AG08395 (cell line): ENCODE measurements at places on chromosomes 3 and 15.

DNA sequence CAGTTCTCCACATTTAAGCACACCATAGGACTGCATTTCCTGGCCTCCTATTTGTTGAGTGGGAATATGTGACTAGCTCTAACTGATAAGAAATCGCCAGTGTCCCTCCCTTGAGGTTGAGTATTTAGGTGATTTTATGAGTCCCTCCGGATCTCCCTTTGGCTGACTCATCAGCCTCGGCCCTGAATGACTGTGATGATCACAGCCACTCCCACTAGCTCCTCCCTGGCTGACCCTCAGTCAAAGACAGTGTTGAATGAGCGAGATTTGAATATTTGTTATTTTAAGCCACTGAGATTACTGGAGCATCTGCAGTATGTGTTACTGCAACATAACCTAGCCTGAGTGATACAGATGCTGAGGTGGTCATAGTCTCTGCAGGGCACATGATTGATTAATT lies 515.3 kb downstream of the EPHB1 start:
- no peak for DNase-seq

DNA sequence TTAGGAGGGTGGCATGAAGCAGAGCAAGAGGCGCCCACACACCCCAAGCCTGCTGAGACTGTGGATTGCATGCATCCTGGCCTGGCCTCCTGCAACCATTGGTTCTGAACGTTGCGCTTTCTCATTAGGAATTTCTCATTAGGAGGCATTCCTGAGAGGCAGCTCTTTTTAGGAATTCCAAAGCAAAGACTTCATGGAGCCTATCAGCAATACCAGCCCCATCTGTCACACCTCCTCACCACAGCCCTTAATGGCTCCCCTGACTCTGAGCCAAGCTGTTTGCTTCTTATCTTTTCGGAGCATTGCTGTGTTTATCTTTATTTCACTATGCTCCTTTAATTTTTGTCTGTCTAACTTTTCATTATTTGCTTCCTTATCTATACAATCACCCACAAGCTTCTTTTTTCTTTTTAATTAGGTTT lies 226.9 kb downstream of the CACNA2D3 start:
- DNase-seq: no peak

DNA sequence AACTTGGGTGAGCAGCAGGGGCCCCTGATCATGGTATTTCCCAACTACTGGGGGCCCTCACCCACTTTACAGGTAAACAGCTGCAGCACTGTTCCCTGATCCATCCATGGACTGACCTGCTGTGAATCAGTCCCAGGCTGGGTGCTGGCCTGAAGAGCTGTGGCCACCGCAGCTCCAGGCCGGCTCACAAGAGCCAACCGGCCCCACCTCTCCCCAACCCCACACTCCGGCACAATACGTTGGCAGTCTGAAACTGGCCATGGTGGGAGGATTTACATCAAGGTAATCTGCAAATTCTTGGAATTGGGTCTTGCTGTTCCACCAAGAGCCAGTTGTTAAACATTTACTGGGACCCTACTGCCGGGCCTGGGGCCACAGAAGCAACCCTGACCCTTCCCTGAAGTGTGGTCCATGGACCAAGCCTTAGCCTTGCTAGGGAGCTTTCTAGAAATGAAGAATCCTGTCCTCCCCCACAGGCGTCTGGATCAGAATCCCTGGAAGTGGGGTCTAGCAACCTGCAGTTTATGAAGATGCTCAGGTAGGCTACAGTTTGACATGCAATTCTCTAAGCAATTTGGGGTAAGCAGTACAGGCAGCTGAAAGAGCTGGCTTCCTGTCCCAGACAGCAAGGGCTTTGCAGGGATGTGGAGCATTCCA lies 3.7 kb downstream of the SLC6A20 start:
- DNase-seq: no peak

- DNase-seq: peak; percentile 96
Observed at GRCh38 chr3:40524568-40525285, at the start of gene ZNF621. TSS of gene ZNF621 (plus strand) at chr3:40524960. CDS start at chr3:40525841, 881 bp downstream.

DNA sequence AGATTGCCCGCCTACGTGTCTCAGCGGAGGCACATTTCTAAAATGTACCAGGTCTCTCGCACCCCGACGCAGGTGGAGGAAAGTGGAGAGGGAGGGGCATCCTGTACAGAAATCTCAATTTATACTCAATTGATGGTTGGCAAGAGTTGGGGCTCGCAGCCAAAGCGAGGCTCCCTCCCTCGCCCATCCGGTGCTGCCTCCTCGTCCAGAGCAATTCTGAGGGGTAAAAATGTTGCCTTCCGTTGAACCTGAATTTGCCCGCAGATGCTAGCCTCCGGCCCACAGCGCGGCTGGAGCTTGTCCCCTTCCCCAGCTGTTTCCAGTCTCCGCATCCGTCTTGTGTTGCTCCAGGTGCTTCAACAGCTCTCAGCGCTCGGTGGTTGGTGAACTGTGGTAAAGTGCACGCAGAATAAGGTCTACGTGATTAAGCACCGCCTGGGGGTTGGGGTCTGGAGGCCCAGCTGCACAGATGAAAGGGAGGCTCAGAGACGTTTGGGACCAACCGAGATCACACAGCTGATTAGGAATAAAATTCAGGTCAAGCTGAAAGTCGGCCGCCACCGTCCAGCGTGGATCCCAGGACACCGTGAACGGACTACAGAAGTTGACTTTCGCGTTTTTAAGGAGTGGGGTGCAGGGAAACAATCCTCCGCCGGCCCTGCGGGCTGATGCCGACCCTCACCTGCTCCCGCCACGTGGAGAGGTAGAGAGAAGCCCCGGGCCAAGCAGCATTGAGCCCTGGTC lies 846 bp upstream of the POLG start:
- DNase-seq: no peak

- DNase-seq: no peak
Observed at GRCh38 chr3:57923101-57923500, 85.1 kb upstream of the FLNB start.

DNA sequence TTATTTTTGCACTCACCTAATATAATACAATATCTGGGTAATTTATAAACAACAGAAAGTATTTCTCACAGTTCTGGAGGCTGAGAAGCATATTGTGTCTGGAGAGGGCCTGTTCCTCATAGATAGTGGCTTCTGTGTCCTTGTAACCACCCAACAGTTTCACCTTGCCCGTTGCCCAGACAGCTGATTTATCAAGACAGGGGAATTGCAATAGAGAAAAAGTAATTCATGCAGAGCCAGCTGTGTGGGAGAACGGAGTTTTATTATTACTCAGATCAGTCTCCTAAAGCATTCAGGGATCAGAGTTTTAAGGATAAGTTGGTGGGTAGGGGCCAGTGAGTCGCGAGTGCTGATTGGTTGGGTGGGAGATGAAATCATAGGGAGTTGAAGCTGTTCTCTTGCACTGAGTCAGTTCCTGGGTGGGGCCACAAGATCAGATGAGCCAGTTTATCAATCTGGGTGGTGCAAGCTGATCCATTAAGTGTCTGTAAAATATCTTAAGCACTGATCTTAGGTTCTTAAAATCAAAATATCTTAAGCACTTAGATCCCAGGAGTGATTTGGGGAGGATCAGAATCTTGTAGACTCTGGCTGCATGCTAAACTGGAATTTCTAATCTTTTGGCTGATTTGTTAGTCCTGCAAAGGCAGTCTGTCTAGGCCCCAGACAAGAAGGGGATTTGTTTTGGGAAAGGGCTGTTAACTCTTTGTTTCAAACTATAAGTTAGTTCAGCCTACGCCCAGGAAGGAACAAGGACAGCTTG lies 33.9 kb upstream of the C15orf39 start:
- no peak for DNase-seq

GRCh38 chr3:155629056-155629455 lies 115.8 kb downstream of the PLCH1 start:
- DNase-seq: no peak

DNA sequence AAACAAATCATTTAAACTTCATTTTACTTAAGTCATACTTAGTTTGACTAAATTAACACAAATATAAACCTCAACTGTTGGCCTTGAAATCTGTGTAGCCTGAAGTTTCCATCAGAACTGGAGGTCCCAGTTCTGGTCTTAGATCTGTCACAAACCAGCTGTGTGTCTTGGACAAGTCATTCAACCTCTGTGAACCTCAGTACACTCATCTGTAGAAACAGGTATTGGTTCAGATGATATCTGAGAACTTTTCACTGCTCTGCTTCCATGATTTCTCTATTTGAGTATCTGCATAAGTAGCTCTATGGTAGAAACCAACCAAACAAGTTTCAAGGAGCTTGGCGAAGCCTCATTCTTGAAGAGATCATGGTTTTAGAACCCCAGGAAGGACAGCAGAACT lies 60.4 kb upstream of the SLC2A2 start:
- no peak for DNase-seq

DNA sequence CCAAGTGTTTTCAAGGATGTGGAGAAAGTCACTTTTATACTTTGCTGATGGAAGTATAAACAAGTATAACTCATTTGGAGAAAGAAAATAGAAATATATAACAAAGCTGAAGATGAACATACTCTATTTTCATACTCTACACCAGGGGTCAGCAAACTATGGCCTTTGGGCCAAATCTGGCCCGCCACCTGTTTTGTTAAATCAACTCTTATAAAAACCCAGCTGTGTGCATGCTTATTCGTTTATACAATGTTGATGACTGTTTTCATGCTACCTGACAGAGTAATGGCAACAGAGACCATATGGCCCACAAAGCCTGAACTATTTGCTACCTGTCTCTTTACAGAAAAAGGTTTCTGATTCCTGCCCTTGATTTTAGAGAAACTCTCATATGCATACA lies 124.0 kb downstream of the NR1D2 start:
- DNase-seq: no peak

GRCh38 chr3:145696011-145696410 lies 465.0 kb downstream of the PLOD2 start:
- no peak for DNase-seq

DNA sequence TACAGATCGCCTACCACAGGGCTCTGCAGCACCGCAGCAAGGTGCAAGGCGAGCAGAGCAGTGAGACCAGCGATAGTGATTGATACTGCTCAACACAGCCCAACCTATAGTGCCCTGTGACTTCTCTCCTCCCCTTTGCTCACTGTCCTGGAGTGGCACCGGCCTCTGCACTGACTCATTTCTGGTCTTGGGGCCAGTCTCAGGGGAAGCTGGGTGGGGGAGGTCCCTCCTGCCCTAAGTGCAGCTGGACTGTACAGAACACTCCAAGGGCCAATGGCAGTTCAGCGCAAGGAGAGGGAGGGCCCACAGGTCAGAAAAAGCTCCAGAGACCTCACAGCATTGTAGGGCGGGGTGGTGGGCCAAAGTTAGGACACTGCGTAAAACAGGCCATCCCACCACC lies 2.5 kb upstream of the OGG1 start:
- peak; percentile 49 for DNase-seq

DNA sequence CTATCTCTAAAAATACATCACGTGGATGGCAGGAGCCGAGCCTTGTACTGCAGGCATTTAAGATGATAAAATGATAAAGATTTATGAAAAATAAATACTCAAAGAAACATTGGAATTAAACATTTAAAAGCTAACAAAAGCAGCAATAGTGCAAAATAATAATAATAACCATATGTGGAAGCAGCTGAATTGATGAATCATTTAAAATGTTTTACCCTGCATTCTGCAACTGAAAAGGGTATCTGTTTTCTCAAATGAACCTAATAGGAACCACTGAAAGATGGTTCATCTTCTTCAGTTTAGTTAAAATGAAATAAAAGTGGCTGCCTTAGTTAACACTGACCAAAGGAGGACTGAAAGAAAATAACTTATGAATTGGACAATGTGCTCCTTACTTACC lies 436.1 kb downstream of the TUSC7 start:
- DNase-seq: no peak

DNA sequence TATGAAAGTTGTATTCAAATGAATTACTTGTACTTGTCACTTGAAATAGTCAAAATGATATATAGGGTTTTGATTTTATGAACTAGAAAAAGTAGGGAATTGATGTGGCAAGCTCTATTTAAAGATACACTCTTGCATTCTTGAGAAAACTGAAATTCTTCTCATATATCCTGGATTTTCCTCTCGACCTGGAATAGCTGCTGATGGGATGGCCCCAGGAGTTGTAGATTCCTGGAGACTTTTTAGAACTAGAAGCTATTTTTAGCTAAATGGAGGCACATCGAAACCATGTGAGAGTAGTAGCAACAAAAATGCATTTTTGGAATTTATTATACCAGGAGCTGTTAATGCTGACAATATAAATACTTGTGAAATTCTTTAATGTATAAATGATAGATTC lies 125.9 kb downstream of the LEKR1 start:
- DNase-seq: no peak

- no peak for DNase-seq
Observed at GRCh38 chr15:69436951-69437350, 15.7 kb upstream of the RPLP1 start.

DNA sequence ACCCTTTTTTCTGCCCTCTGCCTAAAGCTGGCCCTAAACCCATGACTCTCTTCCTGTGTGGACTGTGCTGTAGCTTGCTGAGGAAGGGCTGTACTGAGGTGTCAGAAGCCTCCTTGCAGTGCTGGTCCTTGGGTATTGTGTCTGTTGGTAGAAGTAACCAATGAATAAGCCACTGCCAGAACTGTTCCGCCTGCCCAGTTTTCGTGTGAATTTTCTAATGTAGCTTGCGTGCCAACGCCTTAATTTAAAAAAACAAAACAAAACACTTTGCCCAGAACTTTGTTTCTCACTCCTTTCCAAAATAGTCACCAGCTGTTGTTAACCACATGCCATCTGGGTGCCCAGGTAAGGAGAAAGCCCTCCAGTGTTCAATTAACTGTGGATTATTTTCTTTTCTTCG lies 101.9 kb downstream of the KLHL25 start:
- no peak for DNase-seq

DNA sequence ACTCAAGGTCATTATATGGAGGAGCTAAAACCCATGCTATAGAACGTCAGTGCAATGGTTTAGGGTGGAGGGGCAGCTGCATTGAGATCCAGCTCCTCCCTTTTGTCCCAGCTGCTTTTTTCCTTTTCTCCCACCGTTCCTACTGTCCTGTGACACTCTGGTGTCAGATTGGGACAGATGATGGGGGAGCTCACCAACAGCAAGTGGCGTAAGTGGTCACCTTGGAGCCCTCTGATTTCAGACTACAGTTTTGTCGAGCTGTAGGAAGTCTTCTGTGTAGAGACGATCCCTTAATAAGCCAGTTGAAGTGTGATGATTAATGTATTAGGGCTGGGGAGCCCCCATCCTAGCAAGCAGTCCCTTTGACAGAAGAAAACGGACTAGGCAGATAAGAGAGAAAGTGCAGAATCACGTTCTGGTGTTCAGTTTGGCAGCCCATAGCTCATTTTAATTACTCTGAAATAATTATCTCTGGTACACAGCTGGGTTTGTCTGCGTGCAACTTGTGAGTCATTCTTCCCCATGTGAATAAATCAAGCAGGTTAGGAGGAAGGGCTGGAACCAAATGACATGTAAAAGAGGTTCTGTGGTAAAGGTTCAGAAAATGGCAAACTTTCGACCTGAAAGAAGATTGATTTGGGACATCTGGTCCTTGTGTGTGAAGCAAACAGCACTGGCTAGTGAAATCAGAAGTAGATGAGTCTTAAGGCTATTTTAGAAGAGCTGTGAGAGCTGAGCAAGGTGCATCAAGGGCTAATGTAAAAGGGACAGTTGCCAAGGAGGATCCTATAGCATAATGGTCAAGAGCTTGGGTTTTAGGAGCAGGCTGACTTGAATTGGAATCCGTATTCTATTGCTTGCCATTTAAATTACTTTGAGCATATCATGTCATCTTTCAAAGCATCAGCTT lies 241.4 kb downstream of the EDEM1 start:
- DNase-seq: no peak

- DNase-seq: no peak
Observed at GRCh38 chr3:62566022-62566557, 192.7 kb upstream of the FEZF2 start.
